GM10248 (cell line): ENCODE measurements at places on chromosomes 12 and 14.
A peak's percentile ranks its signal among the peaks of the same experiment; 100 is the strongest.

DNA sequence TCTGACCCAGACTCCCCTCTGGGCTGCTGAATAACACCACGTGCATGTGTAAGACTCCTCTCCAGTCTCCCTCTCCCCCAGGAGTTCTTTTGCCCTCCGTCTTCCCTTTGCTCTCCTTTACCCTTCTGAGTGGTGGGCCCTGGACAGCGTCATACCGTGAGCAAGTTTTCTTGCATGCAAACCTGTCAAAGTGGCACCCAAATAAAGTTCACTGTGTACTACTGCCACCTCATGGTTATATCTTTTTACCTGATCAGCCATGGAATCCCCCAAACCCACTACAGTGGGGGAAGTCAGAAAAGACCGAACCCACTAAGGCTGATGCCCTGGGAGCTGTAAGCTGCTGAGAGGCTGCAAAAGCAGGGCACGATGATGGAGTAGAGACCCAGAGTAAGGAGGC is 131.1 kb upstream of the VRK1 start:
- no peak for DNase-seq

DNA sequence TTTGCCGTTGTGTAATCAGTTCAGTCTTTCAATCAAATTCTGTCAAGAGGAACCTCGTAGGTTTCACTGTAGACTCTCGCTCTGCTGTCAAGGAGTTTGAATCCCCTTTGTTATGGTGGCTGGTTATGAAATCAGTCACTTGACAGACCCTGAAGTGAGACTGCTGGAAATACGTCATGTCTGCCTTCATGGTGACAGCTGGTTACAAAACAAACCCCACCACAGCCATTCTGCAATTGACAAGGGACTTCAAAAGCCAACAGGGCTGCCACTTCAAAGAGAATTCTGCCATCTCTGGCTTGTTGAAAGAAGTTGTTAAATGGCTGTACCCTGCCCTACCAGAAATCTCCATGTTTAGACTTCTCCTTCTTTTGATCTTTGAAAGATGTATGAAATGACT is 286.9 kb downstream of the ERC1 start:
- DNase-seq: peak; percentile 17

- DNase-seq: no peak
These were observed 2.3 kb downstream of the JDP2 start for GRCh38 chr14:75430116-75430515.

DNA sequence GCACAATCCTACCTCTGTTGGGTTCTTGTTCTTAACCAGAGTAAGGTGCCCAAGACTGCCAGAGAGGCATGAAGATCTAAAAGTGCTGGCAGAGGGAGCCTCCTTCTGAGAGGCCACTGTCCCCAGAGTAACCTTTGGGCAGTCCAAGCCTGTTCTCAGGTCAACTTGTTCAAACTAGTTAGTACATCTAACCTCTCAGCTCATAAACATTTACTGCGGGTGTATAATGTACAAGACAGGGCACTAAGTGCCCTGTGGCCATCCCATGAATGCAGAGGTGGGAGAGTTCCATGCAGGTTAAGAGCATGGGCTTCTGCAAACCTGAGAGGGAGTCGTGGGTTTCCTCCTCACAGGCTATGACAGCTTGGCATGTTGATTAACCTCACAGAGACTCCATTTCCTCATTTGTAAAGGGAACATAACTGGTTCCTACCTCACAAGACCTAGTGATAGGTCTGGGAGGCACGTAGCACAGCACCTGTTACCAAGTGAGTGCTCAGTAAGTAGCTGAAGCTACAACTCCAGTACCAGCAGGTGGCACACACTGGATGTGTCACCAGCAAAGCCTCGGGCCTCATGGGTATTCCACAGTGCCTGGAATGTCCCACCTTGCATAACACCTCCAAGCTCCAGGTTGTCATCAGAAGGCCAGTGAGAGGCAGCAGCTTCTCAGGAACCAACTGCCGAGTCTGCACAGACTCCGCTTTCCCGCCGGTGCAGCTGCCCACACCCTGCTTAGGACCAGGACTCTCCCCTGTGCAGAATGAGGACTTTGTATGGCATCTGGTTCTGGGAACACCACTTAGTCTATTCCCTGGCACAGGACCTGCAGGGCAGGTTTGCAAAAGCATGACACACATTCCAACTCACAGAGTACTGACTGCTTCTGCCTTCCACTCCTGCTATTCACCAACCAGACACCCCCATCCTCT is 4.4 kb downstream of the VDR start:
- DNase-seq: peak; percentile 26

DNA sequence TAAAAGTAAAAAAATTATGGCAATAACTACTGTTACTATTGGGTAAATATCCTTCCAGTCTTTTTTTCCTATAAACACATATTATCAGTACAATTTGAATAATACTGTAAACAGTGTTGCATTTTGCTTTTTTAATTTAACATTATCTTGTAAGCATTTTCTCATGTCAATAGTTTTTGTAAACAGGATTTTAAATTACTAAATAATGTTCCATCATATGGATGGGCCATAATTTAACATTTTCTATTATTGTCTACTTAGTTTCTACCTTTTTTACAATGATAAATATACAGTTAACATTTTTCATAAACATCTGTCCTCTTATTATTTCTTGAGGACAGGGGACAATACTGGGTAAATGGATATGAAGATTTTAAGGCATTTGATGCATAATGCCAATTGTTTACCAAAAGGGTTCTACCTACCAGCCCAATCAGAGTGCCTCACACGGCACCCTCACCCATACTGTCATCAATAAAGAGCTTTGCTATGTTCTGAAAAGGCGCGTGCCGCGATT is 759 bp upstream of the ACVR1B start:
- no peak for DNase-seq

GRCh38 chr12:18145924-18146323 is 55.9 kb upstream of the RERGL start:
- no peak for DNase-seq

- DNase-seq: no peak
These were observed 142.1 kb downstream of the DYRK2 start for GRCh38 chr12:67790660-67791059.

- DNase-seq: no peak
These were observed 133.3 kb downstream of the TBX5 start for GRCh38 chr12:114272605-114273004.

GRCh38 chr12:65640489-65640901 is 183.8 kb upstream of the HMGA2 start:
- no peak for DNase-seq

DNA sequence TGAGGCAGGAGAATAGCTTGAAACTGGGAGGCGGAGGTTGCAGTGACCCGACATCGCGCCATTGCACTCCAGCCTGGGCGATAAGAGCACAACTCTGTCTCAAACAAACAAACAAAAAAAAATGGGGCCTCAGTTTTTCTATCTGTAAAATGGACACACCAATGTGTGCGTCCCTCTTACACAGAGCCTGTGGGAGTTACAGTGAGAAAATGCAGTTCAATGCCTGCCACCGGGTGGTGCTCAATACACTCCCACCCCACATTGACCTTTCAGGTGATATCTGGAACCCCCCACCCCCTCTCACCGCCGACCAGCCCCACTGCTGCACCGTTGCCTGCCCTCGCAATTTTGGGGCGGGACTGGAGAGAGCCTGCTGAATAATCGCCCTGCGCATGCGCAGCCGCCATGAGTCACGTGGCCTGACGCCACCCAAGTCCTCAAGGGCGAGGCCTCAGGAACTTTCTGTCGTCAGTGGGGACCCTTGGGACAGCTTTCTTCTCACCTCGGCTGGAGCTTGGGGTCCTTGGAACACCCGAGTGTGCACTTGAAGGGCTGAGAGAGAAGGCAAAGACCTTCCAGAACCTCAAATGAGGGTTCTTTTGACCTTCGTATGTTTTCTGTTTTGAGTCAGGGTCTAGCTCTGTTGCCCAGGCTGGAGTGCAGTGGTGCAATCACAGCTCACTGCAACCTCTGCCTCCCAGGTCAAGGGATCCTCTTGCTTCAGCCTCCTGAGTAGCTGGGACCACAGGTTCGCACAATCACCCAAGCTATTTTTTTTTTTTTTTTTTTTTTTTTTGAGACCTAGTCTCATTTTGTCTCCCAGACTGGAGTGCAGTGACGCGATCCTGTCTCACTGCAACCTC is 14.6 kb upstream of the CABP1 start:
- no peak for DNase-seq

DNA sequence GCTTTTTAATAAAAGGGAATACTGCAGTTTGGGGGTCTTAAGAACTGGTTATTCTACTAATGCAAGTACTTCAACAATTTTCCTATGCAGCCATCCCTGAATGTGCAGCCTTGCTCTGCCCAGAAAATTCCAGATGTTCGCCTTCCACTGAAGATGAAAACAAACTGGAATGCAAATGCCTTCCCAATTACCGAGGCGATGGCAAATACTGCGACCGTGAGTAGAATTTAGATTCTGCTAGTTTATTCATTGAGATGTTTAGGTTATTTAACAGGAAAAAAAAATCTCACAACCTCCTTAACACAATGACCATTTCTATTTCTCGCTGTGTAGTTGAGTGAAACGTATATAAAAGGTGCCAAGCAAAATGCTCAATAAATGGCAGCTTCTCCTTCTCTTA is 49.9 kb downstream of the STAB2 start:
- no peak for DNase-seq
